ENCODE measurements at places on chromosomes 11 and 22.
A peak's percentile ranks its signal among the peaks of the same experiment; 100 is the strongest.

- no peak for DNase-seq
Measured at GRCh38 chr11:64003807-64004589, 17.8 kb downstream of the OTUB1 start.

DNA sequence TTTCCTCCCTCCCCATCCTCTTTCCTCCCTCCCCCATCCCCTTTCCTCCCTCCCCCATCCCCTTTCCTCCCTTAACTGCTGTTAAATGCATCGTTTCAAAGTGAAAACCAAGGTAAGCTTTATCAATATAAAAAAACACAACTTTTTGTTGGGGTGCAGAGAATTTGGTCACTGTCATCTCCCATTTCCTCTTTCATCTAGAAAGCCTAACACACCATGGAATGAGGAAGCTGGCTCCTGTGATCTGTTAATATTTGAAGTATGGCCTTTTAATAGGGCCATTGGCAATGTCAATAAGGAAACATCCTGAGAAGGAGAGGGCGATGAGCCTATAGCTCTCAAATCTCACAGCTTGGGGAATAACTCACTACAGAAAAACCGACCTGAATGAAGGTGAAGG is 7.0 kb downstream of the EXPH5 start:
- no peak for DNase-seq

DNA sequence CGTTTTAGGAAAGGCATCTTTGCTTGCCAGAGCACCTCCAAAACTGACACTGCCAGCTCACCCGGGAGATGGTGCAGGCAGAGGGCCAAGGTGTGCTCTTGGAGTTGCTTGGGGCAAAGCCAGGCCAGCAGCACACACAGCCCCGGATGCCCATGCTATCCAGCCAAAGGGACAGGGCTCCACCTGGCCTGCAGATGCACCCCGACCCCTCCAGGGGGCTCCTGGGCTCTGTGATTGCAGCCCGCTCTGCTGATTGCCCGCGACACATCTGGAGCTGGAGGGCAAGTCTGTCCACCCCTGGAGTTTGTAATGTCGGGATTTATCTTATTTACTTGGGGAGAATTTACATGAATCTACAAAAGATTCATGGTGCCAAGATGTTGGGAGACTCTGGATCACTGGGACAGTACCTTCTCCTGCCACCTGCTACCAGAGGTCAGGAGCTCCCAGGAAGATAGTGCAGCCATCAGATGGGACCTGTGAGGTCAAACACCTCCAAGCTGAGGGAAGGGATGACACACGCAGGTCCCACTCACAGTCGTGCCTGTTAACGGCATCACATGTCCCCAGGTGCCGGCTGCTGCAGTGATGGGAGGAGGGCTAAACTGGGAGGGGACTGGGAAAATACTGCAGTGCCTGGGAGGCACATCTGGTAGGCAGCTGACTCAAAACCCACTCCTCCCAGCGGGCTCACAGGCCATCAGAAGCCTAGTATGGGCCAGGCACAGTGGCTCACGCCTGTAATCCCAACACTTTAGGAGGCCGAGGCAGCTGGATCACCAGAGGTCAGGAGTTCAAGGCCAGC is 17.2 kb downstream of the CBX7 start:
- DNase-seq: no peak

GRCh38 chr22:22156716-22157347 is 87.8 kb upstream of the VPREB1 start:
- peak; percentile 25 for DNase-seq

- DNase-seq: no peak
Measured at GRCh38 chr22:39303358-39303757, 16.1 kb downstream of the RPL3 start.

DNA sequence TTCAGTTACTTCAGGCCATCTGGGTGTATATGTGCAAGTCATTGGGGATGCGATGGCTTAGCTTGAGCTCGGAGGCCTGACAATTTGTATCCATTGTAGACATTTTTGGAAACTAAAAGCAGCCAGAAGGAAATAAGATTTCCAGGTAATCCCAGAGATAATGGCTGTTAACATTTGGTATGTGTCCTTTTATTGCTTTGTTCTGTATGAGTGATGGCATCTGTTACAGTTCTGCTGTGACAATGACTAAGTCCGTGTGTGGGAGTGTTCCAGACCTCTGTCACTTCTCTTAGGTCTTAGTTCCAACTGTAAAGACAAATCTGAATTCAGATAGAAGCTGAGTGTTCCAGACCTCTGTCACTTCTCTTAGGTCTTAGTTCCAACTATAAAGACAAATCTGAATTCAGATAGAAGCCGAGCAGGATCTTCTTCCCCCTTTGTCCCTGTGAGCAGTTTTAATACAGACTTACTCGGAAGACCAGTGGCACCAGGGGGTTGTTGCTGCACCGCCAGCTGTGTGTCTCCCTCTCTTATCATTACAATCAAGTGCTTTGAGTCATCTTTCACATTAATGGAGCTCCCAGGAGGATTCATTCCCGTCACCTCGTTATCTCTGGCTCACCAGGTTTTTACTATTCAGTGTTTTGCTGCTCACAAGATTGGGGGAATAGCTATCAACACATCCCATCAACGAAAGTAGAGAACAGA is 190.9 kb upstream of the SORL1-AS1 start:
- DNase-seq: no peak

Measured in AG09309 (cell line).